Effector memory CD4-positive, alpha-beta T cell (primary cell): ENCODE measurements at places on chromosomes 3 and 15.

DNA sequence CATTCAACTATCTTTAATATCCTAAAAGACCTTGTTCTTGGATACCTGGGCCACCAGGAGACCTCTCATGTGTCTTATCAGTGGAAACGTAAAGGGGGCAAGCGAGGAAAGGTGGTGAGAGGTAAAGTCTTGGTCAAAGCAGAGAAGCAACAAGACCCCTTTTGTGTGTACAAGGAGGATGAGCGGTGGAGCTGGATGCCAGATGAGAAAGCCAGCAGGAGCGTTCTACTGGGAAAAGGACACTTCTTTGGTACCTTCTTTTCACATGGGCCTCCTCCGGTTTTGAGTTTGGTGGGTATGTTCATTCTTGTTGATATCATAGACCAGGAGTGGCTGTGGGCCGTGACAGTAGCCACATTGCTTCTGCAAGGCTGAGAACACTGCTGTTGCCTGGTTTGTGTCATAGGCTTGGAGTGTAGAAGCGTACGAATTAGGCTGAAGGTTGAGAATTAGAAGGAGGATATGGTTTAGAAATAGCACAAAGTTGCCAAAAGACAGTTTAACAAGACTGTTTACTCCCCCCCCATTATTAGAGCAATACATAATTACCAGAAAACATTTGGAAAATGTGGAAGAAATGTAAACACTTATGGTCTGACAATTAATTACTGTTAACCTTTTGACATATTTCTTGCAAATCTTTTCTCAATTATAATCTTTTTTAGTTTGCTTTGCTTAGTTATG lies 46.8 kb upstream of the VILL start:
- H3K4me3 ChIP-seq: no peak overlapping the region
- no peak overlapping the region for H3K27ac ChIP-seq
- H3K27me3 ChIP-seq: no peaks in the 10 kb centered on the region
- H3K36me3 ChIP-seq: no peaks in the 10 kb centered on the region

- H3K27ac ChIP-seq: no peak overlapping the region
- H3K4me1 ChIP-seq: no peaks in the 10 kb centered on the region
These were observed 83.0 kb downstream of the ZNF385D start for GRCh38 chr3:21668012-21668411.

GRCh38 chr3:177596816-177597271 lies 399.6 kb upstream of the TBL1XR1 start:
- H3K4me1 ChIP-seq: peaks cover 38% of the 10 kb centered on the region
- no peaks in the 10 kb centered on the region for H3K36me3 ChIP-seq
- no peaks in the 10 kb centered on the region for H3K27me3 ChIP-seq
- peak overlapping the region; percentile 22 for H3K4me3 ChIP-seq
- H3K27ac ChIP-seq: peak overlapping the region; percentile 59

DNA sequence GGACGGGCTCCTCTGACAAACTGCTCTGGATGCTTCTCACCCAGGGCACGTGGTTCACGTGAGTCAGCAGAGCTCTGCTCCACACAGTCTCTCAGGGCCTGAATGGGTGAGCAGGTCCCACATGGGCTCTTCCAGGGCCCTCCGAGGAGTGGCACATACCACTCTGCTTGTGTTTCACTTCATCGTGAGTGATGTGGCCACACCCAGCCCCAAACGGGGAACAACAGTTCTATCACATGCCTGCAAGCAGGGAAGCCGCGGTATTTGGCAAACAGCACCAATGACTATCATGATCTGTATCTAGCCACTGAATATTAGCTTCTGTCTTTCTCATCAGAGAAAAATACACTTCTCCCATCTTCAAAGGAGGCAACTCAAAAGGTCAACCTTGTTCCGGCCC lies 352.8 kb downstream of the GABRG3 start:
- no peak overlapping the region for H3K4me3 ChIP-seq
- H3K27me3 ChIP-seq: no peaks in the 10 kb centered on the region

- no peaks in the 10 kb centered on the region for H3K4me1 ChIP-seq
- H3K27me3 ChIP-seq: no peaks in the 10 kb centered on the region
- no peak overlapping the region for H3K27ac ChIP-seq
- no peak overlapping the region for H3K4me3 ChIP-seq
- no peaks in the 10 kb centered on the region for H3K36me3 ChIP-seq
These were observed 149.4 kb upstream of the WNT5A start for GRCh38 chr3:55636300-55637195.

GRCh38 chr3:173932624-173933023 lies 535.1 kb downstream of the NLGN1 start:
- H3K4me1 ChIP-seq: no peaks in the 10 kb centered on the region
- H3K4me3 ChIP-seq: no peak overlapping the region
- H3K36me3 ChIP-seq: no peaks in the 10 kb centered on the region
- H3K27ac ChIP-seq: no peak overlapping the region

DNA sequence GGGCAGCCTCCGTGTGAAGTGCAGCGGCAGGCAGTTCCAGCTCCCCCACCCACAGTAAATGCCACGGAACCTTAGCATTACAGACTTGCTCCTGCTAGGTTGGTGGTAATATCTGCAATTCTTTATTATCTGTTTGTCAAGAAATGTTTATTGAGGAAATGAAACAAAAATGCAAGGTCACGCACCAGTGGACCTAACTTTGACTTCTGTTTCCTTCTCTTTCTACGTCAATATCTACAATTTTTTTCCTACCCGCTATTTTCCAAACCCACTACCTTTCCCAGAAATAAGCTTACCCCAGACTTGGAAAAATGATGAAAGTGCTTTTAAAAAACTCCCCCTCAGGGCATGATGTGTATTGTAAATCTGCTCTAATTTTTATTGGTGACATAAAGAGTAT lies 18.9 kb downstream of the ILDR1 start:
- H3K4me1 ChIP-seq: no peaks in the 10 kb centered on the region
- no peak overlapping the region for H3K4me3 ChIP-seq
- no peak overlapping the region for H3K27ac ChIP-seq
- no peak for DNase-seq

DNA sequence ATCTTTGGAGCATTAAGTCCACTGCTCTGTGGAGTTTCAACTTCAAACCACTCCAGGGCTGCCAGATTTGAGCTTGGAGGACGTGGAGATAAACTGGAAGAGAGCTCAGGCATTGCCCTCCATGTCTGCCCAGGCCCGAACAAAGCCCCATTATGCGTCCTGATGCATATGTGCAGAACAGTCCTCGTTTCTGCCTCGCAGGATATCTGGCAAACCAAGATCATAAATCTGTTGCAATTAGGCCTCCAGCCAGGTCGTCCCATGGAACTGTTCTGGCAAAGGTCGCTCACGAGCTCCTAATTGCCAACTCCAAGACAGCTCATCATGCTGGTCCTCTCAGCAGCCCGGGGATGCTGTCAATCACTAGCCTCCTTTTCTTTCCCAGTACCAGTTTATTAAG lies 91.2 kb downstream of the SEMA5B start:
- no peaks in the 10 kb centered on the region for H3K27me3 ChIP-seq
- no peak overlapping the region for H3K4me3 ChIP-seq
- H3K36me3 ChIP-seq: no peaks in the 10 kb centered on the region
- no peaks in the 10 kb centered on the region for H3K4me1 ChIP-seq
- no peak overlapping the region for H3K27ac ChIP-seq
- DNase-seq: no peak

GRCh38 chr3:191432162-191432561 lies 28.8 kb upstream of the PYDC2 start:
- H3K27me3 ChIP-seq: no peaks in the 10 kb centered on the region
- H3K4me1 ChIP-seq: no peaks in the 10 kb centered on the region
- H3K4me3 ChIP-seq: no peak overlapping the region
- H3K27ac ChIP-seq: no peak overlapping the region
- no peak for DNase-seq

DNA sequence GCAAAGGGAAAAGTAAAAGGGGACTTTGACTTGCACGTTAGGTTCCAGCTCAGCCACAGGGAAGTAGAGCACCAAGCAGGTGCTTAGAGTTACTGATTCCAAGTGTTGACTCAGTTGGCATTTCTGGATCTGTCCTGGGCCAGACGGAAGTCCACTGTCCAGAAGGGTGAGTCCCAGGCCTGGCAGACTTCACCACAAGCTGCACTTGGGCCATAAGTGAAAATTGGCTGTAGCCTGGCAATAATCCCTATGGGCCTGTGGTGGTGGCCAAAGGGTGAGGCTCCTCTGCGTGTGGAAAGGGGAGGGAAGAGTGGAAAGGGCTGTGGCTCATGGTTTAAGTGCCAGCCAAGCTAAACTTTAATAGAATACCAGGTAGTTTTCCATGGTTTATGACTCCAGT lies 121.5 kb downstream of the DTWD1 start:
- H3K27me3 ChIP-seq: no peaks in the 10 kb centered on the region
- no peaks in the 10 kb centered on the region for H3K4me1 ChIP-seq
- DNase-seq: no peak
- H3K4me3 ChIP-seq: no peak overlapping the region
- no peak overlapping the region for H3K27ac ChIP-seq

GRCh38 chr3:134059671-134060560 lies 30.2 kb upstream of the SLCO2A1 start:
- H3K27ac ChIP-seq: no peak overlapping the region
- H3K4me3 ChIP-seq: no peak overlapping the region
- no peaks in the 10 kb centered on the region for H3K27me3 ChIP-seq

DNA sequence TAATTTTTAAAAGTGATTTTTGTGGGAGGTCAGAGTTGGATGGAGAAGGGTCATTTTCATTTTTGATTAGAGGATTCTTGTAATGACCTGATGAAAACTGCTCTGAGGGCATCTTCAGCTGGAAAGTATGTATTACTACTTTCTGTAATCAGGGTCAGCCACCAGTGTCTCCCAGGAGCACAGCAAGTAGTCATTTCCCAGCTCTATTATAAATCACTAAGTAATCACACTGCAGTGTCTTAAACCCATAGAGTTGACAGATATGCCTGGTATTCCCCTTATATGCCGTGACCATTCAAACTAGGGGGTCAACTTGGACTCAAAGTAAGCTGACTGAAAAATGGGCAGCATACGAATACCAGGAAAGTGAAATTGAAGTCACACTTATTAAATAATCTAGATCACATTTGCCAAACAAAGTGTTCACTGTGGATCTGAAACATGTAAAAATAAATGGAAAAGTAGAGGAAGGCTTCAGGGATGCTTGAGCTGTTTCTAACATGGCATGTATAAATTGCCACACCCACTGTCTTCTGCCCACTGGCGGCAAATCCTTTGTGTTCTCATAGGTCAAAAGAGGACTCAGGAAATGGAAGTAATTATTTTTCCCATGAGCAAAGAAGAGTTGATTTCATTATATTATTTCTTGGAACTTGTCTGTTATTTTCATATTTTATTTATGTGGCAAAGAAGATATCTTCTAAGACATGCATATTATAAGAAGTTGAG lies 105.7 kb downstream of the MBNL1 start:
- no peaks in the 10 kb centered on the region for H3K27me3 ChIP-seq
- peaks cover 20% of the 10 kb centered on the region for H3K36me3 ChIP-seq
- DNase-seq: no peak
- H3K4me3 ChIP-seq: no peak overlapping the region
- peaks cover 7% of the 10 kb centered on the region for H3K4me1 ChIP-seq

GRCh38 chr15:77568973-77569728 lies 63.6 kb downstream of the LINGO1 start:
- no peaks in the 10 kb centered on the region for H3K4me1 ChIP-seq
- no peak overlapping the region for H3K27ac ChIP-seq

GRCh38 chr15:80850941-80851451 lies 71.8 kb downstream of the CEMIP start:
- H3K36me3 ChIP-seq: no peaks in the 10 kb centered on the region
- H3K27me3 ChIP-seq: no peaks in the 10 kb centered on the region
- no peak overlapping the region for H3K4me3 ChIP-seq
- no peak overlapping the region for H3K27ac ChIP-seq
- DNase-seq: no peak

- no peak overlapping the region for H3K27ac ChIP-seq
- DNase-seq: no peak
- no peaks in the 10 kb centered on the region for H3K36me3 ChIP-seq
- no peak overlapping the region for H3K4me3 ChIP-seq
These were observed 31.9 kb upstream of the THSD4 start for GRCh38 chr15:71083349-71083748.

DNA sequence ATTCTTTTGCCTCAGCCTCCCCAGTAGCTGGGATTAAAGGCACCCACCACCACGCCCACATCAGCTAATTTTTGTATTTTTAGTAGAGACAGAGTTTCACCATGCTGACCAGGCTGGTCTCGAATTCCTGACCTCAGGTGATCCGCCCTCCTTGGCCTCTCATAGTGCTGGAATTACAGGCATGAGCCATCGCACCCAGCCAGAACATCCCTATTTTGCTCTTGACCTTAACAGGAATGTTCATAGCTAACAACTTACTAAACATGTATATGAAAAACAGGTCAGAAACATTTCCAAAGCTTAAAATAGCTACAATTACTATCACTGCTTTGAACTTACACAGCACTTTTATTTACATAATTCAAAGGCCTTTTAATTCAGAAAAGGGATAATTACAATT lies 33.7 kb downstream of the UQCC5 start:
- no peaks in the 10 kb centered on the region for H3K4me1 ChIP-seq
- H3K27ac ChIP-seq: no peak overlapping the region
- peaks cover 4% of the 10 kb centered on the region for H3K36me3 ChIP-seq
- H3K27me3 ChIP-seq: no peaks in the 10 kb centered on the region
- no peak for DNase-seq
- H3K4me3 ChIP-seq: no peak overlapping the region

GRCh38 chr3:81154611-81155143 lies 606.8 kb downstream of the GBE1 start:
- H3K4me3 ChIP-seq: no peak overlapping the region
- H3K36me3 ChIP-seq: no peaks in the 10 kb centered on the region
- H3K27me3 ChIP-seq: no peaks in the 10 kb centered on the region
- H3K4me1 ChIP-seq: no peaks in the 10 kb centered on the region

DNA sequence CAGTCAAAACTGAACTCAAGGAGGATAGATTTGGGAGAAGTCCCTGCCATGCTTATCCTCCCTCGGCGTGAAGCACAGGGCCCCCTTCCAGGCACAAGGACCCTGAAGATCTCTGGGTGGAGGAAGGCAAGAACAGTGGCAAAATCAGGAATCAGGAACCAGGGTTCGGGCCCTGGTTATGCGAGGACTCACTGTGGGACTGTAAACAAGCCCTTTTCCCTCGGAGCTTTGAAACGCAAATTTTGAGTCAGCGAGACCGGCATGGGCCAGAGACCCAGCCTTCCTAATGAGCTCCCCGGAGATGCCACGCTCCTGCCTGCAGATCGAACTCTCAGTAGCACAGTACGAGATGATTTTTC lies 70.1 kb downstream of the SLC12A8 start:
- DNase-seq: no peak
- peaks cover 15% of the 10 kb centered on the region for H3K4me1 ChIP-seq
- no peaks in the 10 kb centered on the region for H3K36me3 ChIP-seq
- H3K4me3 ChIP-seq: peak overlapping the region; percentile 60
- no peaks in the 10 kb centered on the region for H3K27me3 ChIP-seq

DNA sequence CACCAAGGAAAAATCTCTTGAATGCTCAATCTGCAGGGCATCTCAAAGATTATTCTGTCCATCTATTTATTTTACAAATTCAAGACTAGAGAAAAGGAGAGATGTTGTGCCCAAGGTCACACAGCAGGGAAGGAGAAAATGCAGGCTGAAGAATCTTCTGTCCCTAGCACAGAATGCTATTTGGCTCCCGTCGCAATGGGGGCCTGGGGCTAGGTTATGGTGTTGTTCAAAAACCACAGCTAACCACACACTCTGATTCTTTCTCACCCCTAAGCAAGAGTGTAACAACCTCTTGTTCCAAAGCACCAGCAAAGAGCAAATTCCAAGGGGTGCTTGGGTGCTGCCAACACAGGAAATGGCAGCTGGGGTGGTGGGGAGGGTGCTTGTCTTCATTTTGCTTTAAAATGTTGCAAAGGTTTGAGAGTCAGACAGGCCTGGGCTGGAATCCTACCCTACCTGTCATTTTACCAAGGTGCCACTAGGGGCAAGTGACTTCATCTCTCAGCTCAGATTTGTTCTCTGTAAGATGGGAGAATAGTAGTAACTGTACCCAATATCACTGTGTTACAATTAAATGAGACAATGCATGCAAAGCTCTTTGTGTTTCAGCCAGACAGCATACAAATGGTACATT lies 112.5 kb downstream of the ADAMTS9 start:
- DNase-seq: no peak
- no peak overlapping the region for H3K4me3 ChIP-seq
